NAMALWA (cell line): ENCODE measurements at places on chromosomes 4 and X.
A peak's percentile ranks its signal among the peaks of the same experiment; 100 is the strongest.

GRCh38 chrX:152814048-152814447 lies 16.5 kb downstream of the CETN2 start:
- no peak for DNase-seq

DNA sequence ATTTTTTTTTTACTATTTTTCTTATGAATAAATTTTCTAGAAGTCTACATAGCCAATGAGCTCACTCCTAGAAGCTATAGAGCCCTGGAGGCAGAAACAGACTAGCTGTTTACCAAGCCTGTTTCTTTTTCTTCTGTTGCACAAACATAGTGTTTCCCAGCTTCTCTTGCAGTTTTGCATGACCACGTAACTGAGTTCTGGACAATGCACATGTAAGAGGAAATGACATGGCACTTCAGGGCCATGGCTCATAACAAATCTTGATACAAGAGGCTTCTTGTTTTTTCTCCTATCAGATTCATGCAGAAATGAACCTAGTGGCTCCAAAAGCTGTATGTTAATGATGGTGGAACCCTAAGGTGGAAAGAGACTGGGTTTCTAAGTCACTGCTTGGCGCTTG lies 127.4 kb downstream of the ZNF330 start:
- no peak for DNase-seq

DNA sequence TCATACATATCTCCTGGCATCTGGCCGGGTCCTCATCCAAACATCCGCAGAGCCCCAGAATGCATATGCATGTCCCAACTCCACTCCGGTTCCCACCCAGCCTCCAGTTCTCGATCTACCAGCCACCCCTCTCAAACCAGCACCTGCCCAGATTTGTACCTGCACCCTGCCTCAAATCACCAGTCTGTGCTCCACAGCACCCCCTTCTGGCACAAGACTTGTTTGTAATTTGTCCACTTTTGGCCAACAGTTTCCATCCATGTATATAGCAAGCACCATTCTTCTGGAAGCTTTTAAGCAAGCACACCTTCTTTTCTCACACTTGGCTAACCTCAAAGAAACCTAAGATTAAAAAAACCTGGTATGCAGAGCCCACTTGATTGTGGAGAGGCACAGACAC lies 644.1 kb downstream of the MID1IP1 start:
- DNase-seq, result peak; percentile 40

DNA sequence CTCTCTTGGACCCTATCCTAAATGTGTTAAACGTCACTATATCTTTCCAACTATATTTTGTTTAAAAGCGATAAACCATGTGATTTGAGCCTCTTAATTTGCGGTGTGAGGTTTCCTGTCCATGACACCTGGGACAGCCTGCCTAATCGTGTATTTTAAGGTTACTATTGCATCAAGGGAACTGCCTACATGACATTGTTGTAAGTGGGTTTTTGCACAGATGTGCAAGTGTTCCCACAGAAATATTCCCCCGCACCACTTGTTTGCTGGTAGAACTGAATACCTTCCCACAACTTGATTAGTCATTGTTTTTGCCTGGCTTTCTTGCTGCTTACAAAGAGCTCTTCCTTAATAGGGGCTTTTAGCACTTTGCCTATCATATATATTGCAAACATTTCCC lies 5.1 kb upstream of the FAM184B start:
- DNase-seq, result no peak

DNA sequence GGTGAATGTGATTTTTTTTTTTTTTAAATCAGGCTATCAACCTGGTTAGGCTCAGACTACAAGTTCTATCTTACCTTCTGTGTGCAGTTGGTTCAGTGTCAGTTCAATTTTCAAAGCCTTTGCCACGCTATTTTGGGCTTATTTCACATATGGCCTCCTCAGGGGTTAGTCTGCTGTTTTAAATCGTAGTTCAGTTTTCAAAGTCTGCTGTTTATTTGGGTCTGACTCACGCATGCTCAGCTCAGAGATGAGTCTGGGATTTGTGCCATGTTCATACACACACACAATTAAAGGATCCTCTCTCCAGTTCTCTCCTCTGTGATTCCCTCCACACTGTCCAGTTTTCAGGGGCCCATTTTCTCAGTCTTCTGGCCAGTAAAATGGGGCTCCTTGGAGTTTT lies 32.3 kb upstream of the ZFX start:
- no peak for DNase-seq

- no peak for DNase-seq
Observed at GRCh38 chr4:162364651-162365050, 200.9 kb upstream of the FSTL5 start.

GRCh38 chr4:156146571-156146970 lies 192.9 kb upstream of the CTSO start:
- no peak for DNase-seq

- DNase-seq, result no peak
Observed at GRCh38 chrX:13253223-13253622, 66.6 kb downstream of the ATXN3L start.

DNA sequence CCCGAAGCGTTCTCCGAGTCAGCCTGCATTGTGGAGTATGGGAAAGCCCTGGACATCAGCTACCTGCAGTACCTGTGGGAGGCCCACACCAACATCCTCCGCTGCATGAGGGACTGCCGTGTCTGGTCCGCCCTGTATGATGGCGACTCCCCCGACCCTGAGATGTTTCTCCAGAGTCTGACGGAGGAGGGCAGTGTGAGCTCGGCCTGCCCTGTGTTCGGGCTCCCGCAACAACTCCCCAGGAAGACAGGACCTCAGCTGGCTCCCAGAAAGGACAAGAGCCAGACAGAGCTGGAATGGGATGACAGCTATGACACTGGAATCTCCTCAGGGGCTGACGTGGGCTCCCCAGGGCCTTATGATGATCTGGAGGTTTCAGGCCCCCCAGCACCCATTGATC lies 111.3 kb downstream of the GATB start:
- no peak for DNase-seq

DNA sequence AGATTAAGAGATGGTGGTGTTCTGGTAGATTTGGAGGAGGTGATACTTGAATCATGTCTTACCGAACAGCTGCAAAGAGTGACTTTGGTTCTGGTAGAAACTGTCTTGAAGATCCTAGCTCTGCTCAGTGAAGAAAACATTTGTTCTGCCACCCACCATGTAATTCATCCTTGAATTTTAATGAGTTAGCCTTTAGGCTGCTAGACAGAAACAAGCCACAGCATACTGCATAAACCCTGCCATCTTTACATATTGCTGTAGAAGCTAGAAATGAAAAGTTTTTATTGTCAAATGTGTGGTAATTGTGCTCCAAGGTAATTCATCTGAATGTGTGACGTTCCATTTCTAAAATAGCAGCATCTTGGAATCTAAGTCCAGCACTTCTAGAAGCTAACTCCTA lies 161.0 kb upstream of the RAPGEF2 start:
- DNase-seq, result no peak

DNA sequence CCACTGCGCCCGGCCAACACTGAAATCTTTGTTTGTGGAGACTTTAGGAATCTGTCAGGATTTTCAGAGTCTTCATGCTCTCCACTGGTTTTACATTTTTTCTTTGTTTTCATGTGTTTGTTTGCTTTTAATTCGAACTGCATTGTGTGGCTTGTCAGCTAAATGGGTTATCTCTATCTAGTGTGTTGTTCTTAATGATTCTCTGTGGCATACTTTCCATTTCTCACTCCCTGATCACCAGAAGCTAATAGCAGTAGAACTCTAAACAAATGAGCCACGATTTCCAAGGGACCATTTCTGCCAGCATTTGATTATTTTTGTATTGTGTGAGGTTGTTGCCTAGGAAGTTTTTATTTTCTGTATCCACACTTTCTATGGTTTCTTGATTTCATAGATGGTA lies 352.4 kb downstream of the CAMK2D start:
- DNase-seq, result no peak

GRCh38 chr4:159227378-159227777 lies 124.5 kb downstream of the RAPGEF2 start:
- no peak for DNase-seq

- DNase-seq, result no peak
Observed at GRCh38 chrX:71565474-71566041, 12.7 kb upstream of the GCNA start.

GRCh38 chrX:51614353-51615012 lies 4.2 kb downstream of the CENPVL3 start:
- peak; percentile 37 for DNase-seq
